ENCODE measurements at places on chromosomes 4 and X.
A peak's percentile ranks its signal among the peaks of the same experiment; 100 is the strongest.

- no peak for DNase-seq
Measured at GRCh38 chr4:115454228-115454627, 340.8 kb upstream of the NDST4 start.

DNA sequence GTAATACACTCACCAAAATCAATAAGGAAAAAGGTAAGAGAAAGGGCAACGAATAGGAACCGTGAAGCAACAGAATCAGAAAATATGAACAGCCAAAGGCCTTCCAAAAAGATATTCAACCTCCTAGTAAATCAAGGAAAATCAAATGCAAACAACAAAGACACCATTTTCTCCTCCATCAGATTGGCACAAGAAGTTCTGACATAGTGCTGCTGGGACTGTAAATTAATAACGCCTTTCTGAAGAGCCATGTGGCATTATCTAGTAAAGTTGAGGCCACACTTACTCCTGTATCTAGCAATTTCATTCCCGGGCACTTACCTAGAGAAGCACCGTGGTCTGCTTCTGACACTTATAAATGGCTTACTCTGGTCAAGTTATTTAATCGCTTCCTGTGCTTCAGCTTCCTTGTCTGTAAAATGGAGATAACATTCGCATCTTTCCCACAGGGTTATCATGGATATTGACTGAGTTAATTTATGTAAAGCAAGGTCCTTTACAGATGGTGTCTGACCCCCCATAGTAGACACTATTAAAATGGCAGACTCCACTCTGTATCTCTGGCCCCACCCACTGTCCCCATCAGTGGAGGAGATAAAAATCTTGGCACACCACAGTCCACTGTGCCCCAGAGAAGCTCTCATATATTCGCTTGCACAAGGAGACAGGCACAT lies 20.5 kb upstream of the ENPP6 start:
- DNase-seq: no peak

GRCh38 chr4:40918330-40918729 lies 168.6 kb downstream of the NSUN7 start:
- peak; percentile 51 for DNase-seq

- no peak for DNase-seq
Measured at GRCh38 chr4:57501720-57502119, 391.5 kb upstream of the IGFBP7 start.

- no peak for DNase-seq
Measured at GRCh38 chrX:39903937-39904336, 193.8 kb downstream of the BCOR start.

- no peak for DNase-seq
Measured at GRCh38 chr4:126777649-126778048, 855.1 kb upstream of the INTU start.

DNA sequence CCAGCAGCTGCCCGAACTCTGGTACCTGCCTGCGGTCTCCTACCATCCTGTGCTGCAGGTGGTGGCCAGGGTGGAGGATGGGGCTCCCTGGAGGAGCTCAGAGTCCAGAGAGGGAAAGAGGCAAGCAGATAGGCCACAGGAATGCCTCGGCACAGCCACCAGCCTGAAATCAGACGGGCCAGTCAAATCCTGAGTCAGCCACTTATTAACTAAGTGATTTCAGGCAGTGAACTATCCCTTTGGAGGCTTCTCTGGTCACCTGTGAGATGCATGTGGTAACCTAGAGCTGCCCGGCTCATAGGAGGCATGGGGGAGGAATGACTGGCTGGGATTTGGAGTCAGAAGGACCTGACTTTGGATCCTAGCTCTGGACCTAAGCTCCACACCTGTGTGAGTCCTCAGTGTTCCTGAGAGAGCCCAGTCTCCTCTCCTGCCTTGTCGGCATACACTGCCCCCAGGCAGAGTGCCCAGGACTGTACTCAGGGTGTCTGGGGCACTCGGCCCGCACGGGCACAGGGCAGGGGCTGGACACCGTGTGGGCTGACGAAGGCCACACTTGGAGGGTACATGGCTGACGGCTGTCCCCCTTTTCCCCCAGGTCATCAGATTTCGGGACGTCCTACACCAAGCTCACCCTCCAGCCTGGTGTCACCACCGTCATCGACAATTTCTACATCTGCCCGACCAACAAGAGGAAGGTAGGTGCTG lies 96.4 kb upstream of the PSAPL1 start:
- no peak for DNase-seq

GRCh38 chrX:88982933-88983332 lies 235.9 kb downstream of the CPXCR1 start:
- no peak for DNase-seq

All from Kasumi-1 (cell line).